ENCODE measurements at places on chromosomes 13 and 19.

DNA sequence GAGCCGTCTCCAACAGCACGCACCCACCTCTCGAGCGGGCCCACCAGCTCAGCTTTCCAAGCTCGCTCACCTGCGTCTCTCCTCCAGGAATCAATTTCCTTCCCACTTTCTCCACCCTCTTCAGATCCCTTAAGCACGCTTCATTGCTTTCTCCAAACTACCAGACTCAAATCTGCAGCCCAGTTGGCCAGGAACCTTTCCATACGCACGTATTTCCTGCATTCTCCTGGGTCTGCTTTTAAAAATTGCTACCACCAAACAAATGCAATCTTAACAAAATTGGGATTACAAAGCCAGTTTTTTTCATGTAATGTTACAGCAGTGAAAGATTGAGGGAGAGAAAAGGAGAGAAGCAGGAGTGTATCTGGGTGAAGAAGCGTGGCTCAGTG lies 1.5 kb downstream of the ENOX1 start:
- DNase-seq: peak; percentile 65

DNA sequence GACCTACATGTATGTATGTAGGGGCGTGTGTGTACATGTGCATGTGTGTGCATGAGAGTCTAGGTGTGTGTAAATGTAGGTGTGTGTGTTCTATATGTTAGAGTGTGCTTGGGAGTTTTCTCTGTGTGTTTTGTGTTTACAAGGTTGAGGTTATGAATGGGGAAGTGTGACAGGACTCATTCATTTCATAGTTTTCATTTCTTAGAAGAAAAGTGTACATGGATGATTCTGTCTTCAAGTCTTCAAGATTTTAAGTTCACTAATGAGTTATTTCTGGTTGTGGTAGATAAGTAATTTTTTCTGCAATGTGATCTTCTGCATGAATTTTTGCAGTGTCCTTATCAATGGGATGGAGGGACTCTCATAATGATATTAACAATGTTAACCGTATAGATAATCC lies 118.2 kb upstream of the SLC10A2 start:
- no peak for DNase-seq

DNA sequence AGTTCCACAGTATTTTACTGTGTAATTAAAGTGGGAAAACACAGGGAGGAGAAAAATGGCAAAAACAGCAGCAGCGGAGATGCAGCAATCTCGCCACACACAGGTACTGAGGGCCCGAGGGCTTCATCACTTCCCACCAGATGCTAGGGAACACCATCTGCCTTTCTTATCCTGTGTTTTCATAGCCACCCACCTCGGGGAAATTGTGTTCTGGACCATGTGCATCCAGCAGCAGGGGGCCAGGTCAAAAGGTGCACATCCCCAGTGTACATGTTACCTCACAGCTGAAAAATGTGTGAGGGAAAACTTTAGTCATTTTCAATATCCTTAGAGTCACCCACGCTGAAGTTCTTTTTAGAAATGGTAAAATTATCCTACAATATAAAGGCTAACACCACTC lies 30.2 kb downstream of the PDCD5 start:
- no peak for DNase-seq

- no peak for DNase-seq
Observed at GRCh38 chr19:1361601-1362386, 21.9 kb upstream of the NDUFS7 start.

GRCh38 chr13:113876346-113877148 lies 12.7 kb upstream of the GAS6 start:
- DNase-seq: no peak

- peak; percentile 60 for DNase-seq
Observed at GRCh38 chr19:18280247-18281081, 958 bp downstream of the JUND start.

GRCh38 chr13:47036294-47037008 lies 139.6 kb upstream of the HTR2A start:
- DNase-seq: no peak

DNA sequence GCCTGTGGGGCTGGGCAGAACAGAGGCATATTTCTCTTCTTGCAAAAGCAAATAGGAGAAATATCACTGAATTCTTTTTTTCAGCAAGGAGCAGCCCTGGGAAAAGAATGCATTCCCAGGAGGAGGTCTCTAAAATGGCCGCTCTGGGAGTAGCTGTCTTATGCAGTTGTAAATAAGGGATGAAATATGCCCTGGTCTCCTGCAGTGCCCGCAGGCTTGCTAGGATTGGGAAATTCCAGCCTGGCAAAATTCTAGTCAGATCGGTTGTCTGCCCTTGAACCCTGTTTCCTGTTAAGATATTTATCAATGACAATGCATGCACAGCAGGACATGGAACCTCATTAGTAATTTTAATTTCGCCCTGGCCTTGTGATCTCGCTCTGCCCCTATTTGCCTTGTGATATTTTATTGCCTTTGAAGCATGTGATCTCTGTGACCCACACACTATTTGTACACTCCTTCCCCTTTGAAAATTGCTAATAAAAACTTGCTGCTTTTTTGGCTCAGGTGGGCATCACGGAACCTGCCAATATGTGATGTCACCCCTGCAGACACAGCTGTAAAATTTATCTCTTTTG lies 1993.2 kb downstream of the PCDH9 start:
- DNase-seq: no peak

GRCh38 chr13:93180356-93180969 lies 46.1 kb upstream of the GPC6 start:
- no peak for DNase-seq

- DNase-seq: no peak
Observed at GRCh38 chr13:105572401-105572800, 963.1 kb downstream of the EFNB2 start.

- no peak for DNase-seq
Observed at GRCh38 chr13:90763476-90764150, 583.9 kb upstream of the MIR17HG start.

DNA sequence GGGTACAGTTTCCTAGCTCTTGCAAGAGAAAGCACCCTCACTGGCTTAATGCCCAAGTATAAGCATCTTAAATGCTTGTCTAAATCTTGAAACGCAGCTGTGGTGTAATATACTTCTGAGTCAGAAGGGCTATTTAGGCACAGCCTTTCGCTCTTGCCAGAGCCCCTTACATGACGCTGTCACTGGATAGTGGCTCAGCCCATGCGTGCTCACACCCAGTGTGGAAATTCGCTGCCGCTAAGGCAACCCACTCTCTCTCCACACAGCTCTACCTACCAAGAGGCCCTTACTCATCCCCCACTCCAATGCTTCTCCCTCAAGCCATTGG lies 24.0 kb downstream of the UQCRFS1 start:
- DNase-seq: no peak

DNA sequence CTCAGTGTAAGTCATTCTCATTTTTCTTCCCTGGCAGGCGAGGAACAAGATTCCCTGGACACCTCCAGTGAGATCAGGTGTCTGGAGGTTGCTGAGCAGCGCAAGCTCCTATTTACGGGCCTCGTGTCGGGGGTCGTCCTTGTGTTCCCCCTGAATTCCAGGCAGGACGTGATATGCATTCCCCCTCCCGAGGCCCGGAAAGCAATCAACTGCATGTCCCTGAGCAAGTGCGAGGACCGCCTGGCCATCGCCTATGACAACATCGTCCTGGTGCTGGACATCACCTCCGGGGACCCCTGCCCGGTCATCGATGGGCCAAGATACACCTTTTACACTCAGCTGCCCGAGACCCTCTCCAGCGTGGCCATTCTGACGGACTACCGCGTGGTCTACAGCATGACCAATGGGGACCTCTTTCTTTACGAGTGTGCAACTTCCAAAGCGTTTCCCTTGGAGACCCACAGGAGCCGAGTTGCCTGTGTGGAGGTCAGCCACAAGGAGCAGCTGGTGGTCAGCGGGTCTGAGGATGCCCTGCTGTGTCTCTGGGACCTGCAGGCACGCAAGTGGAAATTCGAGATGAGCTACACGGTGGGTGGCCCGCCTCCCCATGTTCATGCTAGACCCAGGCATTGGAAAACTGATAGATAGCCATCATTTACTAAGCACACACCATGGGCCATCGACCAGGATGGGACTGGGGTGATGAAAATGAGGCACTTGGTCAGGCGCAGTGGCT lies 21.5 kb upstream of the SIN3B start:
- DNase-seq: no peak

- no peak for DNase-seq
Observed at GRCh38 chr19:33171916-33172359, 22.2 kb upstream of the LRP3 start.

DNA sequence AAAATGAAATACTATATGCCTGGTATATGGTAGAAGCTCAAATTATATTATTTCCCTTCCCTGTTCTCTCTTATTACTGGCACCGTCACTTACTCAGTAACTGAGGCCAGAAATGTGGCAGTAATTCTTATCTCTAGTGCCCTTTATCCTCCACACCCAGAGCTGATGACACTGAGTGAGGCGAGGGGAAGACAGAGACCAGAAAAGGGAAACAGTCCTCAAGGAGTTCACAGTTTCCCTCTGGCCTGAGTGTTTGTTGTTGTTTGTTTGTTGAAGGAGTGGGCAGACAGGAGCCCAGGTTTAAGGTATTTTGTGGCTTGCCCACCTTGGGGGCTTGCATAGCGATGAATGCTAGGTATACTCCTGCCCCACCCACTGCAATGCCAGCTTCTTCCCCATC lies 101.5 kb upstream of the FNDC3A start:
- DNase-seq: no peak

DNA sequence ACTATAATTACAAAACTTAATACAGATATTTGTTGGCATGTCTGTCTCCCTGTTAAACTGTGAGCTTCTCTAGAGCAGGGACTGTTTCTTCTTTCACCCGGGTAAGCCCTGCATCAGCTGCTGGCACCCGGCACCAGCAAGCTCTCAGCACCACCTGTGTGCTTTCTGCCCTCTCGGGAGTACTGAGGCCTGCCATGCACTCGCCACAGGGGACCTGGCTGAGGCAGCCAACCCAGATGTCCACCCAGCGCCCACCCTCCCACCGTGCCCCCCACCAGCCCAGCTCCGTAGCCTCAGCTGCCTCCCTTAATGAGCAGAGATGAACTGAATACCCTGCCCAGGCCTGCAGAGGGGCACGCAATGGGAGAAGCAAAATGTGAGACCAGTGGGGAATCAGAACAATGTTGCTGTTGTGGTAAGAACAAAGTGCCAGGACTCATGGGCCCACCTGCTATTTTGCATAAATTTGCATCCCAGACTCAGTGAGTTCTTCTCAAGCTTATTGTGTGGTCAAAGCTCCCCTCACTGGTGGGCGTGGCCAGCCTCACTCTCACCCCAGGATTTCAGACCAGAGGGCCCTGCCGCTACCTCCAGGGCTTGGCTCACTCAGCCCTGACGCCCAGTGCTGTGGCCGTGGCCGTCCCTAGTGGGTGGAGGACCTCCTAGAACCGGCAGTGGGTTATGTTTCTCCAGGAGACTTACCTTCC lies 14.6 kb upstream of the SERPINE3 start:
- no peak for DNase-seq

- no peak for DNase-seq
Observed at GRCh38 chr13:71602344-71602743, 264.7 kb downstream of the DACH1 start.

DNA sequence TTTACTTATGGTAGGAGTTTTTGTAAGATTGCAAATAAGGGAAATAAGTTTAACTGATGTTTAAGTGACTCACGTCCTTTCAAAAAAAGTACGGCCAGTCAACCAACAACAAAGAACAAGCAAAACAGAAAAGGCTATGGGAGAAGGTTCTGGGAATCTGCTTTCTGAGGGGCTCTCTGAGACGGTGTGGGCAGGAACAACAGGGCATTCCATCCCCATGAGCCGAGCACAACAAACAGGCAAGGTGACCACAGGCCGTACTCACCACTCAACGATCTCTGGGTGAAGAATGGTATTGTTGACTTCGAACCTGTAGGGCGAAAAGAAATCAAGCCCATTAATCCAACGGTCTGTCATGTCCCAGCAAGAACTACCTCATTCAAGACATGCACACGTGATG lies 43.8 kb downstream of the PEPD start:
- no peak for DNase-seq

- DNase-seq: no peak
Observed at GRCh38 chr19:932648-933552, 7.1 kb downstream of the ARID3A start.

DNA sequence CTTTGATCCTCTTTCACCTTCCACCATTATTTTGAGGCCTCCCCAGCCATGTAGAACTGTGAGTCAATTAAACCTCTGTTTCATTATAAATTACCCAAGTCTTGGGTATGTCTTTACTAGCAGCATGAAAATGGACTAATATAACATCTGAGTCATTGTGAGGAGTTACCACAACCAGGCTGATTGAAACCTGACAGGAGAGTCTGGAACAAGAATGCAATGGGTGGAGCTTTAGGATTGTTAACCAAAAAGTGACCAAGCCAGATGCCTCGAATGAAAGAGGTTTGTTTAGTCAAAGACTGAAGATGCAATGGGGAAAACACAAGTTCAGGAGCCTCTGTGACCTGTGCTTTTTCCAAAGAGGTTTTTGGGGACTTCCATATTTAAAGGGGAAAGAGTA lies 659.0 kb downstream of the SLITRK6 start:
- DNase-seq: no peak

GRCh38 chr19:56174550-56174949 lies 1.3 kb upstream of the GALP start:
- no peak for DNase-seq

- DNase-seq: no peak
Observed at GRCh38 chr13:52165411-52165810, 6.0 kb upstream of the NEK3 start.

DNA sequence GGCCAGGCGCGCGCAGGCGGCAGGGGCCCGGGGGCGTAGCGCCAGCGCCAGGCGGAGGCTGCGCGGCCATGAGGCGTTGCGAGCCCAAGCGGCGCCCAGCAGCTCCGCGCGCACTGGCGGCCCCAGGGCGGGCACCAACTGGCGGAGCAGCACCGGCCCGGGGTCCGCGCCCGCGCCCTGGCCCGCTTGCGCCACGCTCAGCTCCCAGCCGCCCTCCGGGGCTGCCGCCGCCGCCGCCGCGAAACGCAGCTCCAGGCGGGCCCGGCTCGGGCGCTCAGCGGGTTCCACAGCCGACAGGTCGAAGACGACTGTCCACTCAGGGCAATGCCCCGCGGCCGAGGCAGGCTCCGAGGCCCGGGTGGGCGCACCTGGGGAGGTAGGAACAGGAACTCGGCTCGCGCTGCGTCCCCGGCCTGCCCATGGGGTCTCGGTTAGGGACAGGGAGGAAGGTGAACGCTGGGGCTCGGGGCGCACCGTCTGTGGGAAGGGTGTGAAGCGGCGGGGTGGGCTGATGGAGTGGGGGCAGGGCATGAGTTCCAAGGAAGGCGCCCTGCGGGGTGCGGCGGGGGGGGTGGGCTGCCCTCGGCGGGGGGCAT lies 26.8 kb downstream of the CERS1 start:
- no peak for DNase-seq

GRCh38 chr19:16585808-16586476 lies 13.7 kb upstream of the SLC35E1 start:
- DNase-seq: no peak

- no peak for DNase-seq
Observed at GRCh38 chr13:93116809-93117208, 109.8 kb upstream of the GPC6 start.

DNA sequence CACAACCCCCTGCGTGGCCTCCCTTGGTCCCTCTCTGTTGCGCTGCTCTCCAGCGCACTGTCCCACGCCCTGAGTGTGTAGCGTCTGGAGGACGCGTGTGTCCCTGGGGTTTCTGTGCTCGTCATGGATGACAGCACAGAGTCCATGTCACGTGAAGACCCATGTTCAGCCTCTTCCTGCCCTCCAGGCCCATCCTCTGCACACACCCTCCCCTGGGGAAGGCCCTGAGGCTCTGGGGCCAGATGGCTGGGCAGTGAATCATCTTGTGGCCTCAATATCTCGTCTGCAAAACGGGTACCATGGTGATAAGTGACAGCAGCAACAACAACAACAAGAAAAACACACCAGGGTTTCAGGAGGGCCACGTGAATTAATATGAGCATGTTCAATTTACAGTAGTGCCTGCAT lies 71.5 kb upstream of the ARHGEF7 start:
- no peak for DNase-seq

- DNase-seq: no peak
Observed at GRCh38 chr19:7526059-7526929, 3.9 kb downstream of the MCOLN1 start.
